ENCODE measurements at places on chromosomes 4 and X. TPM values are rescaled to one million over a fixed set of nuclear protein-coding genes. Genes with fewer than 3 reads are reported as not detected.

Gene CPE
- polyA plus RNA-seq = 7.0 TPM

Gene GPR50
- 0.09 TPM for polyA plus RNA-seq

Gene PDS5A
- polyA plus RNA-seq = 16.8 TPM

Gene SPATA4
- not detected for polyA plus RNA-seq

All from esophagus (tissue), 2 donors.